Fibroblast of the aortic adventitia (primary cell): ENCODE measurements at places on chromosomes 1 and 21.

GRCh38 chr1:93244298-93245069, 64.0 kb downstream of the CCDC18 start:
- peak; percentile 14 for DNase-seq

GRCh38 chr1:6614019-6614928, 743 bp downstream of the PHF13 start:
- no peak for DNase-seq

DNA sequence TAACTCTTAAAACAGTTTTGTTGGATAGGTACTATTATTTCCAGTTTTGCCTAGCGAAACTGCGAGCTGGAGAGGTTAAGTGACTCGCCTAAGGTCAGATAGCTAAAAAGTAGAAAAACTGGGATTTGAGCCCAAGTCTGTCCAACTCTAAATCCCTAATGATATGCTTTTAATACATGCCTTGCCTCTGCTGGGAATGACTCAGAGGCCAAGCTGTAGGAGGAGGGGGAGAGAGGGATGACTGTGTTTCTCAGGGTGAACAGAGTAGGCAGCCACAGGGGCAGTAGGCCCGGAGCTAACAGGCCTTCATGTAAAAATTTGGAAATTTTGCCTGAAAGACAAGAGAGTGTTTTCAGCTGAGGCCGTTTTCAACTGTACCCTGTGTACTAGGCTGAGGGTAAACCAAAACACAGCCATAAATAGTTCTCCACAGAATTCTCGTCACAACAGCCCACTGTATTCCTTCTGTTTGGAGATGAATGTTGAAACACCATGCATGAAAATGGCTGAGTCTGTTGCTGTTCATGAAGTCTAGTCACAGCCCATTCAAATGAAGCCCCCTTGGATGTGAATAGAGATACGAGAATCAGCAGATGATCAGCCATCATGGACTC, 107.5 kb upstream of the HOOK1 start:
- peak; percentile 97 for DNase-seq

DNA sequence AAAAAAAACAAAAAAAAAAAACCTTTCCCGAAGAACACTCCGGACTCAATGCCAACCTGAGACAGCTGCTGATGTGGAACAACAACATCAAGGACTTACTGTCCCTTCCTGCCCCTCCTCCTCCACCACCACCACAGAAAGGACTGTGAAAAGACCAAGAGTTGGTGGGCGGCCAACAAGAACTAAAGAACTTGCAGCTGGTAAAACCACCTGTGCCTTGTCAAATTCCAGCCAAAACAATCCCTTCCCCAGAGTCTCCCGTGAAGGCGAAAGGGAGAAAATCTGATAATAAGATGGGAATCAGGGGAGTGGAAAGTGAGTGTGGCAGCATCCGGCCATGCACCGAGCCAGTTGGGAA, 88.9 kb downstream of the PROX1 start:
- no peak for DNase-seq

GRCh38 chr1:98672189-98672588, 10.7 kb downstream of the SNX7 start:
- no peak for DNase-seq
